ENCODE measurements at places on chromosomes 13 and 19. TPM values are rescaled to one million over a fixed set of nuclear protein-coding genes. Genes with fewer than 3 reads are reported as not detected.

EDNRB gene
- not detected for total RNA-seq

CEACAM19 gene
- not detected for total RNA-seq

ZNF846 gene
- 8.4 TPM for total RNA-seq

KIR3DL1 gene
- total RNA-seq = not detected

ZNF784 gene
- 11.1 TPM for total RNA-seq

TRAPPC2B gene
- 11.4 TPM for total RNA-seq

CATSPERD gene
- not detected for total RNA-seq

ZNF222 gene
- total RNA-seq = 5.0 TPM

AKAP8 gene
- total RNA-seq = 79.1 TPM

AMER2 gene
- not detected for total RNA-seq

LILRA1 gene
- total RNA-seq = not detected

NUFIP1 gene
- 4.8 TPM for total RNA-seq

RASAL3 gene
- total RNA-seq = 122 TPM

BEST2 gene
- total RNA-seq = not detected

RDH13 gene
- 14.1 TPM for total RNA-seq

DOCK9 gene
- total RNA-seq = 75.0 TPM

KLK13 gene
- not detected for total RNA-seq

CERS4 gene
- 20.2 TPM for total RNA-seq

PSG3 gene
- total RNA-seq = 0.42 TPM

KLK6 gene
- not detected for total RNA-seq

PRODH2 gene
- total RNA-seq = not detected

GAPDHS gene
- total RNA-seq = not detected

EIF3K gene
- total RNA-seq = 319 TPM

GTPBP3 gene
- total RNA-seq = 26.1 TPM

KCTD4 gene
- total RNA-seq = not detected

KISS1R gene
- 0.86 TPM for total RNA-seq

ZNF557 gene
- 10.7 TPM for total RNA-seq

RFPL4A gene
- total RNA-seq = not detected

RYR1 gene
- 4.9 TPM for total RNA-seq

ZNF763 gene
- total RNA-seq = 3.2 TPM

LEUTX gene
- not detected for total RNA-seq

TPM4 gene
- total RNA-seq = 305 TPM

ZNF493 gene
- total RNA-seq = 25.3 TPM

CD33 gene
- 0.99 TPM for total RNA-seq
